ENCODE measurements at places on chromosomes 12 and 14. TPM values are rescaled to one million over a fixed set of nuclear protein-coding genes. Genes with fewer than 3 reads are reported as not detected.

DYRK4 gene
- 42.7 TPM for polyA plus RNA-seq

C14orf180 gene
- polyA plus RNA-seq: not detected

PIWIL1 gene
- 0.03 TPM for polyA plus RNA-seq

NANOG gene
- not detected for polyA plus RNA-seq

TAS2R19 gene
- polyA plus RNA-seq: 0.47 TPM

IFNG-AS1 gene
- polyA plus RNA-seq: not detected

PMCH gene
- not detected for polyA plus RNA-seq

TBC1D30 gene
- polyA plus RNA-seq: 0.29 TPM

P2RX2 gene
- polyA plus RNA-seq: 0.03 TPM

CKAP4 gene
- 113 TPM for polyA plus RNA-seq

PAWR gene
- polyA plus RNA-seq: 1.8 TPM

CDK4 gene
- polyA plus RNA-seq: 324 TPM

PZP gene
- not detected for polyA plus RNA-seq

CLEC7A gene
- polyA plus RNA-seq: not detected

ABCD4 gene
- polyA plus RNA-seq: 37.0 TPM

ISM2 gene
- polyA plus RNA-seq: 0.08 TPM

LALBA gene
- polyA plus RNA-seq: not detected

ASB2 gene
- 0.15 TPM for polyA plus RNA-seq

KRT73 gene
- not detected for polyA plus RNA-seq

BCL7A gene
- polyA plus RNA-seq: 34.0 TPM

SERPINA1 gene
- 11.3 TPM for polyA plus RNA-seq

DEPDC4 gene
- 0.76 TPM for polyA plus RNA-seq

TAS2R9 gene
- polyA plus RNA-seq: not detected

GUCY2C gene
- polyA plus RNA-seq: not detected

NKX2-8 gene
- not detected for polyA plus RNA-seq

POTEG gene
- 0.43 TPM for polyA plus RNA-seq

SLC10A1 gene
- not detected for polyA plus RNA-seq

KRT83 gene
- polyA plus RNA-seq: not detected

RPGRIP1 gene
- polyA plus RNA-seq: not detected

NPFF gene
- polyA plus RNA-seq: not detected

PTPRQ gene
- polyA plus RNA-seq: 1.4 TPM

SERPINA9 gene
- polyA plus RNA-seq: not detected

All from SK-N-SH (cell line).